Central memory CD8-positive, alpha-beta T cell (primary cell): ENCODE measurements at places on chromosomes 4 and X.

- no peaks in the 10 kb centered on the region for H3K27me3 ChIP-seq
- no peak for DNase-seq
- H3K4me1 ChIP-seq = no peaks in the 10 kb centered on the region
- no peaks in the 10 kb centered on the region for H3K36me3 ChIP-seq
- H3K4me3 ChIP-seq = no peak overlapping the region
- H3K27ac ChIP-seq = no peak overlapping the region
These were observed 248.1 kb upstream of the PPARGC1A start for GRCh38 chr4:24137671-24138601.

GRCh38 chrX:37786624-37787422 lies 7.0 kb downstream of the CYBB start:
- peaks cover 25% of the 10 kb centered on the region for H3K4me1 ChIP-seq
- no peaks in the 10 kb centered on the region for H3K27me3 ChIP-seq
- H3K4me3 ChIP-seq = peak overlapping the region; percentile 44

DNA sequence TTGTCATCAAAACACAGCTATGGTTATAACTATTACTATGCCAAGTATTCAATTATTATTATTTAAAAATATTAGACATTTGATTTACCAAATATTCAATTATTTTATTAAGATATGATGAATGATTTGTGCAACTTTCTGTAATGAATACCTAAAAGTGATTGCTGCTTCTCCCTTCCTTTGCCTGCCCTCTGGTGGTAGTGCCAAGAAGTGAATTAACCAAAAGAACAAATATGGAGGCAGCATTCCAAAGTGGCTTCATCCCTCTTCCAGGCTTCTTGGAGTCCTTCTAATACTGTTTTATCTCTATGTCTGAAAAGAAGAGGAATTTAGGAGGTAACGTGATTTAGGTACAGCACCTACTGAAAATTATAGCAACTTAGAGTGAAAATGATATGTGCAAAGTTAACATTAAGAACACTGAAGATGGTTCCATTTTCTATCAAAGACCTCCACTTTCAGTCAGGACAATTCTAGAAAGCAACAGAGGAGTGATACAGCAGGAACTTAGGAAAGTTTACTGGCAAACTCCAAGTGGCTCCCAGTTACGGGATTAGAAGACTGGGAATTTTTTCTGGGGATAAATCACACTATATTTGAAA lies 43.0 kb downstream of the ENPEP start:
- H3K27me3 ChIP-seq = peaks cover 37% of the 10 kb centered on the region
- H3K36me3 ChIP-seq = no peaks in the 10 kb centered on the region
- no peak overlapping the region for H3K27ac ChIP-seq
- no peak for DNase-seq

GRCh38 chr4:138659812-138660316 lies 355.7 kb upstream of the NOCT start:
- peaks cover 9% of the 10 kb centered on the region for H3K27me3 ChIP-seq
- no peaks in the 10 kb centered on the region for H3K36me3 ChIP-seq

DNA sequence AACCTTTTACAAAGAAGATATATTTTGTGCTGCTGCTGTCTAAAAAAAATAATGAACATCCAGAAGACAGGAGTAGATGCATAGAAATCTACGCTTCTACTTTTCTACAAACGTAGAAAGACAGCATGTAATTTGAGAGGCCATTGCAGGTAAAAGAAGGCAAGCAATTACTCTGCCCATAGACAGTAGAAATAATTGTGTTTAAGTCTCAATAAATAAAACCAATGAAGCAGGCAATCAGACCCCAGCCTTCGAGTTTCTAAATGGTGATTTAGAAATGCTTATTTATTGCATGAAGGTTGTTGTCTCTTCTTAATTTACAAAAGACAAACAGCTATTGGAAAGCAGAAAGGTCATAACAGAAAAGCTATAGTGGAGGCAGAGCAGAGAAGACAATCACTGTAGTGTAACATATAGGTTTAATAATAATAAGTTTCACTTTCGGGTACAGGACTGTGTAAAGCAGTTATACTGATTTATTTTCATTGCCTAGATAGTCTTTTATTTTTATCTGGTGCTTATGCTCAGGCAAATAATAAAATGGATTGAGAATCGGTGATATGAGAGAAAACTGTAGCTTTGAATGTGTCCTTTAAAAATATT lies 123.0 kb upstream of the TACR3 start:
- H3K27ac ChIP-seq = no peak overlapping the region
- DNase-seq = no peak
- no peak overlapping the region for H3K4me3 ChIP-seq
- H3K4me1 ChIP-seq = no peaks in the 10 kb centered on the region

DNA sequence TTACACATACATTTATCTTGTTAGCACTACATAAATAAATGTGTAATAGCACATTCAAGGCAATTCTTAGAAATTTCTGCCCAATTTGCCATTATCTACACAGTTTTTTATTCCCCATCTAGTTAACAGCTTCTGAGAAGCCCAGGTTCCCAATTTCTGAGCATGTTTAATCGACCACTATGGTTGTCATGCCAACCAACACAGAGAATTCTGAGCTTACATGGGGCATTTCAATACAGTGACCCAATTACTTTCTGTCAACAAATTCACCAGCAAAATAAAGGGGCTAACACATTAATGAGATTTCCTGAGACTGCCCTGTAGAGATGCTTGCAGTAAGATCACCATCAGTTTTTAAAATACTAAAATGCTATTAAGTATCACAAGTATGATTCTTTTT lies 22.0 kb downstream of the GPM6A start:
- H3K4me3 ChIP-seq = no peak overlapping the region
- H3K36me3 ChIP-seq = no peaks in the 10 kb centered on the region
- no peak for DNase-seq
- no peaks in the 10 kb centered on the region for H3K27me3 ChIP-seq
- H3K4me1 ChIP-seq = no peaks in the 10 kb centered on the region

- peaks cover 56% of the 10 kb centered on the region for H3K4me1 ChIP-seq
- peak overlapping the region; percentile 93 for H3K4me3 ChIP-seq
- DNase-seq = no peak
These were observed 638 bp downstream of the BLTP1 start for GRCh38 chr4:122152711-122153226.

GRCh38 chrX:71053217-71053621 lies 14.9 kb downstream of the SNX12 start:
- no peak for DNase-seq
- peaks cover 13% of the 10 kb centered on the region for H3K36me3 ChIP-seq
- H3K27ac ChIP-seq = no peak overlapping the region
- no peaks in the 10 kb centered on the region for H3K27me3 ChIP-seq

DNA sequence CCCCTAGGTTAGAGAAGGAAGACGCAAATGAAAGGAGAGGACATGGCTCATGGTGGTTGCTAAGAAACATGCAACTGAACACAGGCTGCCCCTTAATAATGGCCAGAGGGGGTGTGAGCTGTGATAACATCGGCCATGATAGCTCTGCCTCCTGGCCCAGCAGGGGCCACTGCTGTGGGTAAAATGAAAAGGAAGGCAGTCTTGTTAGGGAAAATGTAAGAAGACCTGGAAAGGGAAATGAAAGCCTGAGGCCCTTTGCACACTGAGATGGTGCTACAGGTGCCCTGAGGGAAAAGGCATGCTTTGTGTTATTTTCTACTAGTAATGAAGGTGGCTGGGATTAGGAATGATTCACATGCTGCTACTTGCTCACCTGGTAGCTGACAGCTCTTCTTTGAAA lies 123.6 kb upstream of the MID1 start:
- no peaks in the 10 kb centered on the region for H3K4me1 ChIP-seq
- no peak overlapping the region for H3K27ac ChIP-seq
- no peaks in the 10 kb centered on the region for H3K36me3 ChIP-seq
- no peak overlapping the region for H3K4me3 ChIP-seq
- no peaks in the 10 kb centered on the region for H3K27me3 ChIP-seq

- H3K27ac ChIP-seq = no peak overlapping the region
- no peaks in the 10 kb centered on the region for H3K27me3 ChIP-seq
- no peak for DNase-seq
- no peaks in the 10 kb centered on the region for H3K4me1 ChIP-seq
- H3K4me3 ChIP-seq = no peak overlapping the region
- H3K36me3 ChIP-seq = no peaks in the 10 kb centered on the region
These were observed 19.3 kb upstream of the ZNF81 start for GRCh38 chrX:47817421-47817820.

- no peak overlapping the region for H3K27ac ChIP-seq
- no peak overlapping the region for H3K4me3 ChIP-seq
- DNase-seq = no peak
- H3K36me3 ChIP-seq = no peaks in the 10 kb centered on the region
- H3K4me1 ChIP-seq = no peaks in the 10 kb centered on the region
- no peaks in the 10 kb centered on the region for H3K27me3 ChIP-seq
These were observed 473.8 kb downstream of the SPRY1 start for GRCh38 chr4:123870216-123870876.

DNA sequence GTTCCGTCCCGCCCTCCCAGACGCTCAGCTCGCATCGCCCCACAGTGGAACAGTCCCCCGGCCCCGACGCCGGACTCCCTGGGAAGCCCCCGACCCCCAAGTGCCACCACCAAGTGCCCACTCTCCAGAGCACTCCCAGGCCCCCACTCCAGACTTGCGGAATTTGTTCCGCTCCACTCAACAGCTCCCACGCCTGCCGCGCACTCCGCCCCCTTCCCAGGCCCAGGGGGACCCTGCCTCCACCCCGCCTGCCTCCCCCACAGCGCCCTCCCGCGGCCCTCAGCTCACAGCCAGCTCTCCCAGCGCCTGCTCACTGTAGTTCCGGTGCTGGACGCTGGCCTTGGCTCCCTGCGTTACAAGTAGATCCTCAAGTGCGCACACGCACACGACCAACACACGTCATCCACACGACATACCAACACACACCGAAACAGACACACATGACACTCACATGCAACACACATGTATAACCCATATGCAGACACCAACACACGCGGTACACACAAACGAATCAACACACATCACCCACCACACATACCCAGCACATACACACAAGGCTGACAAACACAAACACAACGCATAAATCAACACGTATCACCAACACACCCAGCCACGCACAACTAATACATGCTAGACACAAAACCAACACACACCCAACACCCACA lies 8.0 kb downstream of the MSX1 start:
- H3K36me3 ChIP-seq = peaks cover 6% of the 10 kb centered on the region
- DNase-seq = no peak
- H3K4me3 ChIP-seq = no peak overlapping the region
- peaks cover 71% of the 10 kb centered on the region for H3K27me3 ChIP-seq
- H3K4me1 ChIP-seq = peaks cover 15% of the 10 kb centered on the region

DNA sequence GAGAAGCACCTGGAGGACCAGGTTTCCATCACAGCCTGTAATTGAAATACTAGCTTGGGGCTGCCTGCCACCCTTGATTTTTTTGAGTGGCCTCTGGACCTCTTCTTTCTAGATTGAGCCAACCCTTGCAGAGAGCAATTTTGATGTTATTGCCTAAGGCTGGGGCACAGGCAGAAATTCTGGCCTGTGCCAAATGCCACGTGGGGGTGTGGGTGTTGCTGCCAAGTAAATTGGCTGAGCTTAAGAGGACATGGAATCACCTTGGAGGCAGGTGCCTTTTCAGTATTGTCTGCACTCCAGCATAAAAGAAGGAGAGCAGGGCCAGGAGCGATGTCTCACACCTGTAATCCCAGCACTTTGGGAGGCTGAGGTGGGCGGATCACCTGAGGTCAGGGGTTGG lies 286.1 kb upstream of the PRPS2 start:
- no peaks in the 10 kb centered on the region for H3K4me1 ChIP-seq
- H3K27me3 ChIP-seq = no peaks in the 10 kb centered on the region
- no peak overlapping the region for H3K4me3 ChIP-seq
- H3K27ac ChIP-seq = no peak overlapping the region

DNA sequence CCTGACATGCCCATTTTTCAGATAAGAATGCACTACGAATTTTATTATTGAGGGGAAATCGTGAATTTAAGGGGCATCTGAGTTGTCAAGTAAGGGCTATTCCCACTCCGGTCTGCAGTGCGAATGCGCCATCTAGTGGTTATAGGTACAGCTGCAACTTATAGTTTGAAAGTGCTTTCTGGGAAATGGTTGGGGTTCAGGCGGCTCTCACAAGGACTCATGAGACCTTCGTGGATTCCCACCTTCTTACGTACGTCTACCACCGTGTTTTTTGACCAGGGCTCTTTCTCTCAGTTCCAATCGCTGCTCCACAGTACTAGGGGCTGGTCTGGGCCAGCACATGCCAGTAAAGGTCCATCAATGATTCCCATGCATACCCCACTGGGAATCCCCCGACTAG lies 12.3 kb downstream of the MSL3 start:
- no peak for DNase-seq
- H3K36me3 ChIP-seq = peaks cover 56% of the 10 kb centered on the region
- H3K27me3 ChIP-seq = no peaks in the 10 kb centered on the region
- H3K4me1 ChIP-seq = peaks cover 13% of the 10 kb centered on the region
- H3K27ac ChIP-seq = no peak overlapping the region
- no peak overlapping the region for H3K4me3 ChIP-seq

- DNase-seq = no peak
- H3K27ac ChIP-seq = peak overlapping the region; percentile 79
- H3K4me3 ChIP-seq = peak overlapping the region; percentile 45
- peaks cover 25% of the 10 kb centered on the region for H3K4me1 ChIP-seq
These were observed 21.4 kb upstream of the AFAP1 start for GRCh38 chr4:7960790-7961655.

DNA sequence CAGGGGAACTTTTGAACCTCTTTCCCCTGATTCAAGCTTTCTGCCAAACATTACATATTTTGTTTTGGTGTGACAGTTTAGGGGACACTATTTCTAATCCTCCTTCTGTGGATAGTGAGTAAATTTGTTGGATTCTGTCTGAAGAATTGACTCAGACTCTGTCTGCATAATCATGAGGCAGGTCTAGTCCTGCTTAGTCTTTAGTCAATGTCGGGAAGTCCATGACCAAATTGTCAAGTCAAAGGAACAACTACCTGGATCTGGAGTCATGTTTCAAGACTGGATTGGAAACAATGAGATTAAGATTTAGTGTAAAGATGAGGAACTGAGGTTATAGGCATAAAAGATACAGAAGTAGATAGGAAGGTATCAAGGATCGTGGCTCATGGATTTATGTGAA lies 100.9 kb downstream of the MAGEB17 start:
- no peaks in the 10 kb centered on the region for H3K36me3 ChIP-seq
- DNase-seq = no peak
- no peak overlapping the region for H3K4me3 ChIP-seq
- no peaks in the 10 kb centered on the region for H3K27me3 ChIP-seq

DNA sequence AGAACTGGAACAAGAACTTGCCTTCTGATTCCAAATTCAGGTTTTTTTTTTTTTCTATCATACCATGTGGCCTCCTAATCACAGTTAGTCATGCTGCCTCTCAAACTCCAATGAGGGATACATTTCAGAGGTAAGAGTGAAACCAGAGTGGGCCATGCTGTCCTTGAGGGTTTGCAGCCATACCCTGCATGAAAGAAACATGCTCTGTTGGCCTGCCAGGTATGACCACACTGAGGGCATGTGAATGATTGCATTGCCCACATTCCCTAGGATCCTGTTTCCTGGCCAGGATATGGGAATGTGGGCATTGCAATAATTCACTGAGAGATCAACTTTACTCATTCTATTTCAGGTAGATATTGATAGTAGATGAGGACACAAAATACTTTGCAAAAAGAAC lies 56.4 kb upstream of the DDIT4L start:
- H3K4me3 ChIP-seq = no peak overlapping the region
- DNase-seq = no peak
- H3K27me3 ChIP-seq = no peaks in the 10 kb centered on the region
- H3K27ac ChIP-seq = no peak overlapping the region
- H3K36me3 ChIP-seq = no peaks in the 10 kb centered on the region
